ENCODE measurements at places on chromosomes 7 and 10.

DNA sequence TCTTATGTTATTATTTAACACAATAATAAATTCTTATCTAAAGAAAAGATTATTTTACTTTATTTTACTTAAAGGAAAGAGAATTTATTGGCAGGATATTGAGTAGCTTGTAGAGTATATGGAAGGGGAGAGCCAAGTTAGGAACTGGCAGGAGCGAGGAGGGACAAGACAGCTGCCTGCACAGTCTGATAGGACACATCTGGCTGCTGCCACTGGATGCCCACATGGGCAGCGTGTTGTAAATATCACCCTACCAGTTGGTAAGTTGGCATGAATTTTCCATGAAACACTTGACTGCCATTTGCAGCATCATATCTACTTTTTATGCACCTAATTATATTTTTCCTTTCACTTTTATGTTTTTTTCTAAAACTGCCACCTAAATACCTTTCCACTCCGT, 19.6 kb downstream of the SRI start:
- no peak for DNase-seq

DNA sequence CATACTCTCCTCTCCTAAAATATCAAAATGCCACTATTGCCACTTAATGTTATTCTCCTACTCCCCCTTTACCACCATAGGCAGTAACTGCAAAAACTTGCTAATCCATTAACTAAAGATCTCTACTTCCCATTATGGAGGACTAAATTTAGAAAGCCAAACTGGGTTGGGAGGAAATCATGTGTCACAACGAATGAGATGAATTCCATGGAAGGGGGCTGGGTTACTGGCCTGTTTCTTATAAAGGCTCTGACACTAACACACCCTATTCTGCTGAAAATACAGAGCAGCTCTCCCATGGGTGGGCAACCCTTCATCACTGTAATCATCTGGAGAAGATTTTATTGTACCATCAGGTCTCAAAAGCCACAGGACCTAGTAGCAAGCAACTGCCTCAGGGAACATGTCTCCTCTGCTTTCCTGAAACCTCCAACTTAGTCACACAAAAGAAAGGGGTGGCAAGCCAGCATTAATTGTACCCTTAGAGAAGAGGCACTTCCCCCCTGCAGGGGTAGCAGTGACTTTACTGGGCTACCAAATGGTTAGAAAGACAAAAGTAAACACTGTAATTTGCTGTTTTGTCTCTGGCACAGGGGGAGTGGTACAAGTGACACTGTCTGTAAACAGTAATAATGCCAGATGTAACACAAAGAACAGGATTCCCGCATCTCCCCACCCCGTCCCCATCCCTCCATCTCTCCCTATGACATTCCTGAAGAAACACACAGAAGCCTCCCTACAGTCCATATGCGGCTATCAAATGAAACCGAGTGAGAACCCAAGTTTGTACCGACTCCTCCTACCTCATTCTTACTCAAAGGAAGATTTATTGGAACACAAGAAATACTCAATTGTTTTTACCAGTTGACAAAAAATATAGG, 81.6 kb downstream of the ARMH3 start:
- no peak for DNase-seq

GRCh38 chr10:61065051-61065450, 121.1 kb upstream of the RHOBTB1 start:
- DNase-seq, result no peak

DNA sequence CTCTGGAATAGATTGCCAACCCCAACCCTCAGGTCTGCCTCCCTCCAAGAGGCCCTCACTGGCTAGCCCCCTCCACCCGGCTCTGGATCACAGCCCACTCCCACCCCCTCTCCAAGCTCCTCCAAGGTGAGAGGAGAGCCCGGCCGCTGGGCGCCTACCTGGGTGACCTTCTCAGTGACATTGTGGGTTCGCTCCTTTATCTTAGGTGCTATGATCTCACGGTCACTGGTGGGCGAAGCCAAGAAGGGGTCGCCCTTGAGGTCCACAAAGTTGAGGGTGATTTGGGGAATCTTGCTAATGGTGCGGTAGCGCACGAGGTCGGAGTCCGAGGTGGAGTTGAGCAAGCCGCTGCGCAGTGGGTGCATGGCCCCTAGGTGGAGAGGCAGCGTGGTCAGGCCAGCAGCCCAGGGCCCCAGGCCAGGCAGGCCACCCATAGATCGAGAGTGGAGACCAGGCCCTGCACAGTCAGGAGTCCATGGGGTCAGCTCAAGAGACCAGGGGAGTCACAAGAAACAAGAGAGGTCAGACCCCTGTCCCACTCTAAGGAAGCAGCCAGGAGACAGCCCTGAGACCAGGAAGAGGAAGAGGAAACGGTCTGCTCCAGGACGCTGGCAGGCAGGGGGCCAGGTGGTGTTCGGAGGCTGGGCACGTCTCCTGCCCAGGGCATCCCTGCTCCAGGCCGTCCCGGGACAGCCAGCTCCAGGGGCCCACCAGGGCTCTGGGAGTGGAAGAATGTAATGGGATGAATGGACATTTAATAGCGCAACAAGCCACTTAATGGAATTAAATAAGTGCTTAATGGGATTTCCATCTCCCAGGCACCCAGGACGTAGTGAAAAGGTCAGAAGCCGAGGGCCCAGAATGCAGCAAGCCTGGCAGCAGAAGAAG, 20.7 kb downstream of the KCNH2 start:
- DNase-seq, result no peak

Measured in AG04449 (cell line).